Brain (organoid and tissue), 16 donors: ENCODE measurements at places on chromosomes 7 and 10. TPM values are rescaled to one million over a fixed set of nuclear protein-coding genes. Genes with fewer than 3 reads are reported as not detected.

Gene SLC18A3
- polyA plus RNA-seq = 1.2 TPM

Gene CACNA2D1
- polyA plus RNA-seq = 4.6 TPM

Gene FAM25A
- polyA plus RNA-seq = not detected

Gene LIPK
- not detected for polyA plus RNA-seq
